ENCODE measurements at places on chromosomes 6 and 20.

GRCh38 chr6:132584698-132585097 lies 4.8 kb downstream of the TAAR5 start:
- no peak for DNase-seq

DNA sequence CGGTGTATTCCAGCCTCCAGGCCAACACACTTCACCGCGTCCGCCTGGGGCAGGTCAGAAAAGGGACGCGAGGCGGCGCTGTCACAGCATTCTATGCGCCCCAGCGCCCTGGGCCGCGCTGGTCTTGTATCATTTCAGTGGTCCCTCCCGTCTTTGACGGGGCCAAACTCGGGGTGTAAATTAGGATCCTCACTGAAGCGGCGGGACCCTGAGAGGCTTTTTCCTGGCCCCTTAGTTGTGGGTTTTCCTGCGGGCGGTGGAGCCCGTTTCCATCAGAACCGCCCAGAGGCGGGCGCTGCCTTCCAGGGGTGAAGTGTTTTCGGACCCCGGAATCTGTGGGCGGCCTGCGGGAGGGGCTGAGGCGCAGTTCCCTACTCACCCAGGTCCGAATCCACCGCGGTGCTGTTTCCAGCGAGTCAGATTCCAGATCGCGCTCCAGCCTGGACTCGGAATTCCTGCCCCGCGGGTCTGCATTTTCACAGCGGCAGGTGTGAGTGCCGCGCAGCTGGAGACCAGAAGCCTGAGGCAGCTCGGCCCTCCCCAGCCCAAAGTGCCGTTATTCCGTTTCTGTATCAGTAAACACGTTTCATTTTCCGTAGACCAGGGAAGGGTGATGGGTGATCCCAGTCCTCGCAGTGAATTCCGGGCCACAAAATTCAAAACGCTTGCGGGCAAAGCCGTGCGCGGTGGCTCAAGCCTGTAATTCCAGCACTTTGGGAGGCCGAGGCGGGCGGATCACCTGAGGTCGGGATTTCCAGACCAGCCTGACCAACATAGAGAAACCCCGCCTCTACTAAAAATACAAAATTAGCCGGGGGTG lies 3.9 kb upstream of the MICB start:
- no peak for DNase-seq

- DNase-seq = no peak
Measured at GRCh38 chr6:156862711-156863110, 85.5 kb downstream of the ARID1B start.

- DNase-seq = no peak
Measured at GRCh38 chr6:75052491-75052890, 153.4 kb downstream of the COL12A1 start.

DNA sequence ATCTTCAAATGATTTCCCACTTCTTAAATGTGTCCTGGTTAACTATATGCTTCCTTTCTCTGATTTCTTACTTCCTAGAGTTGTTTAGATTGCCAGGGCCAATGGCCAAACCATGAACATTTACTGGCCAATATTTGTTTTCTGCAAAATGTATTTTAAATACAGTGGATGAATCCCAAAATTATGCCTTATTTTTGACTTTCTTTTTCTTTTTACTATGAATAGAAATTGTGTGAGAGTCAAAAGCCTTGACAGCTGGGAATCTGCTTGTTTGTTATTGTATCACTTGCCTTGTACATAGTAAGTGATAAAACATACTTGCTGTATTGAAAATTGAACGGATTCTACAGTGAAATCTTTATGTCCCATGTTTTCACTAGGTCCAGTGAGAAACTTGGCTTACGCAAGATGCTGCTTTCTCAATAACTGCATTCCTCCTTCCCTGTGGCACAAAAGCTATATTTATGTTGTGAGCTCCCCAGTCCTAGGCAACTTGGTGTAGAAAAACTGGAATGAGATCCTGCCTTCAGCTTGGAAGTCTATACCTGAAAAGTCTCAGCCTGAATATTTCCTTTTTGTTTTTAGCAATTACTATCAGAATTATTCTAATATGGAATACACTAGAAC lies 295.2 kb downstream of the EPHA7 start:
- no peak for DNase-seq

DNA sequence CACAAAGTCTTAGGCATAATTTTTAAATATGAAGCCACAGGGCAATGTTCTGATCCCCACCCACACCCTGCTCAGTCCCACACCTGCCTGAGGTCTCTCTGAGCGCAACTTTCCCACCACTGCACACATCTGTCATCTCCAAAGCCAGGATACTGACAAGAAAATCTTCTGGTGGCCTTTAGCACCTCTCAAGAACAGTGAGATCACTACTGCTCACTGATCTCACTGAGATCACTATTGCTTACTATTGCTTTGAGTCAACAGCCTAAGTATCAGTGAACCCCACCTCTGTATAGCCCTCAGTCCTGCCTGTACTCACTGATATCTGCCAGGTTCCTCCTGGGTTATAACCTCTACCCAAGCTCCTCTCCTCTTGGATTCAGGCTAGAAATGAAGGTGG lies 6.4 kb downstream of the TNFRSF21 start:
- DNase-seq = no peak

GRCh38 chr20:23658989-23659609 lies 21.3 kb upstream of the CST3 start:
- DNase-seq = no peak

DNA sequence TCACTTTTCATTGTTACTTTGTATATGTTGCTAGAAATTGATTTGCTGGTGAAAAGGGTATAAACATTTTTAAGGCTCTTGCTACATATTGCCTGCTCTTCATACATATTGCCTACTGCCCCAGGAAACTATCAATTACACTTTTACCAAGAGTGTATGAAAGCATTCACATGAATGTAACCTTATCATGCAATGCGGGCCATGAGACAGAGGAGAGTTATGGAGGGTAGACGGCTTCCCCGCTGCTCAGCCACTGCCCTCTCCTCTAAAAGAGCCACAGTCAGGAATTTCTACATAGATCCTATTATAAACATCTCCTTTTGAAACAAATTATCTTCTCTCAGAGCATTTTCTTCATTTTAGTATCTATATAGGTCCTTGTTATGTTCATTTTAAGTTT lies 264.4 kb downstream of the ESR1 start:
- no peak for DNase-seq

GRCh38 chr6:45870531-45870930 lies 145.1 kb downstream of the CLIC5 start:
- no peak for DNase-seq

- DNase-seq = no peak
Measured at GRCh38 chr6:53496797-53497375, 48.0 kb downstream of the GCLC start.

DNA sequence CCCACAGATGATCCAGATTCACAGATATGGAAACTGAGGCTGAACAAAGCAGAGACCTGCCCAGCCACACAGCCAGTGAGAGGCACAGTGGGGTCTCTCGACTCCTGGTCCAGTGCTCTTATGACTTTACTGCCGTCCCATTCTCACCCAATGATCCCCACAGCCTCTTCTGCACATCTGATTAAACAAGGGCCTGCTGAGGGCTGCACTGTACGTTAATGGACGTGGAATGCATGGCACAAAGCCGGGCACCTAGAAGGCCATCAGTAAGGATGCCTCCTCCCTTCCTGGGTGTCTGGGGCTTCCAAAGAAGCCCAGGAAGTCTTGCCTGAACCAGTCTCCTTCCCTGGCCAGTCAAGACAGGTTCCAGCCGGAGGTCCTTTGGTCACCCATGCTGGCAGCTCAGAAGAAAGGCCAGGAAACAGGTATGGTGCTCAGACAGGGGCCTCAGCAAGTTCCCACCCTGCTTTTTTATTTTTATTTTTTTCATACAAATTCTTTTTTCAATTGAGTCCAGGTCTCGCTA lies 3.8 kb downstream of the TFEB start:
- DNase-seq = no peak

DNA sequence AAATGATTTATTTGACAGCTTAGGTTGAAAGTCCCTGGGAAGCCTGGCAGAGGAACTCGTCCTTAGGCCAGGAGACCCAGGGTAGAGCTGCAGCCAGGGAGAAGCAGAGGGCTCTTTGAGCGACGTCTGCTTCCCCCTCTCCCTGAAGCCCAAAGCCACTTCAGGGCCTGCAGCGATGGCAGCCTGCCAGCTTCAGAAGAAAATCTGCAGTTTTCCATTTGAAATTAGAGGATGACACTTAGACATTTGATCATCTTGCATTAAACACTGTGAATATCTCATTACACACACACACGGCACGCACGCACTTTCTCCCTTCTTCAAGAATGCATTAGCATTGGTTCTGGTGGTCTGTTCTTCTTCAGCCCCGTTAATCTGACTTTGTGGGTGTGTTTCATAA lies 96.5 kb downstream of the PLEKHG1 start:
- DNase-seq = no peak

- DNase-seq = no peak
Measured at GRCh38 chr6:33201935-33202334, 1.3 kb downstream of the SLC39A7 start.

DNA sequence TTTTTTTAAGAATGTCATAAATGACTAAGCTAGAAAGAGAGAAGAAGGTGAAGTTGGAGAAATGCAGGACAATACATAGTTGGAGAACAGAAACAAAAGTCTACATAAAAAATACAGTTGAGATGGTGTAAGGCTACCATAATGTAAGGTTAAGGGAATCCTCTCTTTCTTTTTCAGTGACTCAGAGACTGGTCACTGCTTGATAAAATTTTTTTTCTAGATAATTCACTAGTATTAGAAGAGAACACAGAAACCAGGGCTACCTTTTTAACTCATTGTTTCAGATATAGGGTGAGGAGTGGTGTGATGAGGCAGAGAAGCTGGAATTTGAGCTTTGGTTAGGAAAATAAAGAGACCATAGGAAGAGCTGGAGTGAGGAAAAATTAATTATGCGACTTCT lies 18.2 kb upstream of the EDN1 start:
- no peak for DNase-seq

DNA sequence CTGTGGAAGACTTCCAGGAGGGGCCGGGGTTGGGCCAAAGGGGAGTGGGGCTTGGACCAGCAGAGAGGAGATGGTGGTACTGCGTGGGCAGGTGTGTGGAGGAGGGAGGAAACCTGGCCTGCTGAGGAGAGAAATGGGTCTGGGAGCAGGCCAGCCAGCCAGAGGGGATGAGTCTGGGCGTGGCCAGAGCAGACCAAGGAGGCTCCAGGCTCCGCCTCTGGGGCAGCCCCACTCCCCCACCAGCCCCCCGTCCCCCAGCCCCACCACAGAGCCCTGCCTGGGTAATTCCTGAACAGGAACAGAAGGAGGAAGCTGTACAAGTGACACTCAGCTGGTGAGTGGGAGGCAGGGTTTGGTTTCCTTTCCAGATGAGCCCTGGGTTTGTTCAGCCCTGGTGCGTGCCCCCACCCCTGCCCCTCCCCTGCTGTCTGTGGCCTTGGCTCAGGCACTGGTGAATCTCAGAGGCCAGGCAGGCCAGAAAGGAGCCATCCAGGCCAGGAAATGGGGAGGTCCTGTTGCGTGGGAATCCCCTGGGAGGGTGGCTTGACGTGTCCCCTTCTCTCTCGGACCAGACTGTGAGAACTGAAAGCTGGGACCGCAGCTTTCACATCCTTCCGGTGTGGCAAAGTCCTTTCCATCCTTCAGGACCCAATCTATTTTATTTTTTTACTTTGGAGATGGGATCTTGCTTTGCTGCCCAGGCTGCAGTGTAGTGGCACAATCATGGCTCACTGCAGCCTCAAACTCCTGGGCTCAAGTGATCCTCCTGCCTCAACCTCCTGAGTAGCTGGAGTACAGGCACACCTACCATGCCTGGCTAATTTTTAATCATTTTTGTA lies 9.4 kb upstream of the SRC start:
- no peak for DNase-seq

DNA sequence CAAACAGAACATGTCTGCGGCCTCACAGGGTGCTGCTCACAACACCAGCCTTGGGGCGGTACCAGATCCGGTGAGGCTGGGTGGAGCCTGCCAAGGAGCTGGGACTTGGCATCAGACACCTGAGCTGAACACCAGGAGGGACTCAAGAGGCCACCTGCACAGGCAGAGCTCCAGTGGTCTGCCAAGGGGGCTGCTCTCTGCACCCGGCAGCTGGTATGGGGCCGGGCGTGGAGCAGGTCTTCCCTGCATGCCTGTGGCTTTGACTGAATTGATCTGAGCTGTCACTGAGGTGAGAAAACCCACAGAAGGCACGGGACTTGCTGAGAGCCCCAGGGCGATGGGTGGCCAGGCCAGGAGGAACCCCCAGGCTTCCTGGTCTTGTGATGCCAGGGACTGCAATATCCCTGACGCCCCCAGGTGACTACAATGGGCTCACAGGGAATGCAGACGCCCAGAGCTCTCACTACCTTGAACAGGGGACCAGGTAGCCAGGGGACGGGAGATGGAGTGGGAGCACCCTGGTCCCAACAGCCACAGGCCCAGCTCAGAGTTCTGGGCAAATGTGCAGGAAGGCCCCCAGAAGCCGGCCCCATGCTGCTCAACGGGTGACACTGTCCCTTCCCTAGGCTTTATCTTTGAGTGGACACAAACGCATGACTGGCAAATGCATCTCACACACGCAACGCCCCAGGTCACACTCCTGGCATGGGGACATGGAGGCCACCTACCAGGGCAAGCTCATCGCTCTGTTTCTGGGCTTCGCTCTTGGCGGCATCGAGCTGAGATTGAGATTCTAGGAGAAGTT lies 48.2 kb downstream of the DSTN start:
- DNase-seq = no peak

DNA sequence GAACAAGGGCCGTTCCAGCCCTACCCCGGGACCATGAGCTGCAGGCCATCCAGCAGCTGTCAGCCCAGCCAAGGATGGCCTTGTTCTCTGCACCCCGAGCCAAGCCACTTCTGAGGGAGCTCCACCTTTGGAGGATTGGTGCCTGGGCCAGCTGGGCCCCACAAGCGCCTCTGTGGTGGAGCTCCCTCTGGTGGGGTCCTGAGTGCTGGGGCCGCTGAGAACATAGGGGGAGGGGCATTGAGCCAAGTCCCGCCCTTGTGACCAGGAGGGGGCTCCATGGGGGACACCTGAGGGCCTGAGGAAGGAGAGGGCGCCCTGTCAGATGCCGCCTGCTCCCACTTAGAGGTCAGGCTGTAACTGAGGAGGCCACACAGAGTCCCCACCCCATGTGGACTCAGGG lies 43.2 kb downstream of the YTHDF1 start:
- DNase-seq = no peak

DNA sequence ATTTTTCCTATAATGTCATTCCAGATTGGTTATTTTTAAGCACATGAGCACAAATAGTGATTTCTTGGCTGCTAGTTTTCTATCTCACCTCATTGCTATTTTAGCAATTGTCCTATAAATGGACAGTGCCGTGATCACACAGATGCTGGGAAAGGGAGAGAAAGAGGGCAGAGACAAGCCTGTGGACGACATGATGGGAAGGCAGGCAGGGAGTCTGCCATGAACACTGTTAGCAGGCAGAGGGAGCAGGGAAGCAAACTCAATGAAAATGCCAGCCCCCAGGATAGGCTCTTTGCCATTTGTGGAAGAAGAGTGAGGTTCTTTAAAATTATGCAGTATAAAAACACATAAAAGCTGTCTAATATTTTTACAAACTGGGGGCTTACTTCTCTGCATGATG lies 96.8 kb downstream of the ADTRP start:
- DNase-seq = no peak

- DNase-seq = no peak
Measured at GRCh38 chr20:40449974-40450616, 238.9 kb downstream of the MAFB start.

- no peak for DNase-seq
Measured at GRCh38 chr6:9610620-9611415, 804.1 kb downstream of the TFAP2A start.

All from NCI-H2081 treated with DMSO at 0.1 percent for 48 hours (cell line).